ENCODE measurements at places on chromosomes 12 and 14.

GRCh38 chr12:71164568-71165197 lies 6.9 kb upstream of the TSPAN8 start:
- DNase-seq = no peak

DNA sequence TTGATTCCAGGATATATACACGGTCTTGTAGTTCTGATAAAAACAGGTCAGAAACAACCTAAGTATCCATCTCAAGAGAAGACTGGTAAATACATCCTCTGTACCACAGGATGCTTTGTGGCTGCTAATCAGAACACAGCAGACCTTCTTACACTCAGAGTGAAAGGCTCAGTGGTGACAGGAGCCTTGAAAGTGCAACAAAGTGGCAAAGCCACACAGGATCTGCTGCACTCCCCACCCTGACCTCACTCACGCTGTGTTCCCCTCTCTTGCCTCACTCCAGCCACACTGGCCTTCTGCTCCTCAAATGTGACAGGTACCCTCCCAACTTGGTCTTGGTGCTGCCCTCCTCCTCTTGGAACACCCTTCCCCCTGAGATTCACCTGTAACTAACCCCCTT lies 98.1 kb upstream of the GRIP1 start:
- no peak for DNase-seq

GRCh38 chr14:89212386-89213235 lies 204.4 kb downstream of the FOXN3 start:
- DNase-seq = no peak

DNA sequence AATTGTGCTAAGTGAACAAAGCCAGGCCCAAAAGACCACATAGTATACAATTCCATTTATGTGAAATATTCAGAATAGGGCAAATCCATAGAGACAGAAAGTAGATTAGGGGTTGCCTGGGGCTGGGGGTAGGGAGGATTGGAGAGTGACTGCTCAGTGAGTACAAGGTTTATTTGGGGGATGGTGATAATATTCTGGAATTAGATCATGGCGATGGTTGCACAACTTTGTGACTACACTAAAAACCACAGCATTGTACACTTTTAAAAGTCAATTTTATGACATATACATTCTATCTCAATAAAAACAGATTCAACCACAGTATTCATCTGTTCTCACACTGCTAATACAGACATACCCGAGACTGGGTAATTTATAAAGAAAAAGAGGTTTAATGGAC lies 68.7 kb upstream of the MAP1LC3B2 start:
- DNase-seq = no peak

GRCh38 chr14:21043974-21044618 lies 1.9 kb downstream of the RNASE7 start:
- no peak for DNase-seq

DNA sequence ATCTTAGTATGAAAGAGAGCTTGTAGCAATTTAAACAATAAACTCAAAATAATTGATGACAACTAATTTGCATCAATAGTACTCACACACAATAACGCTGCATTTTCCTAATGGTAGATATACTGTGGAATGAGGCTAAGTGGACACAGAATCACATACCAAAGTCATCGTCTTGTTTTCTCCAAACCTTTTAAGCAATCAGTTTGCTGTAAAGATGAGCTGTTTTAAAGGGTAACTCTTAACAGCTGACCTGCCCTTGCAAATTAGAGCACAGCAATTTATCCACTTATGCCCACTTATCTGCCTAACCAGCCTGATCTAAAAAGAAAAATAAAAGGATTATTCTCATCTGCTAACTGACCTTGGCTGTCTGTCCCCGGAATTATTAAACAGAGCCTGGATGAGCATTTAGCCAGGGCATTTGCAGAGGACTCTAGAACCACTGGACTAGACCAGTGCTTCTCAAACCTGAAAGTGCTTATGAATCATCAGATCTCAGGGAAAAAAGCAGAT lies 174.3 kb upstream of the BCL2L14 start:
- no peak for DNase-seq
